Stimulated activated CD4-positive, alpha-beta T cell treated with anti-CD3 and anti-CD28 coated beads, TNF-alpha, amount 100 ng/mL, for 48 hours (primary cell): ENCODE measurements at places on chromosomes 11 and 22.

GRCh38 chr11:116409238-116409637 lies 363.5 kb downstream of the BUD13 start:
- DNase-seq = no peak

- no peak for DNase-seq
Observed at GRCh38 chr11:77506857-77507256, 33.0 kb upstream of the PAK1 start.

- no peak for DNase-seq
Observed at GRCh38 chr11:105371311-105371710, 231.7 kb upstream of the CARD18 start.

DNA sequence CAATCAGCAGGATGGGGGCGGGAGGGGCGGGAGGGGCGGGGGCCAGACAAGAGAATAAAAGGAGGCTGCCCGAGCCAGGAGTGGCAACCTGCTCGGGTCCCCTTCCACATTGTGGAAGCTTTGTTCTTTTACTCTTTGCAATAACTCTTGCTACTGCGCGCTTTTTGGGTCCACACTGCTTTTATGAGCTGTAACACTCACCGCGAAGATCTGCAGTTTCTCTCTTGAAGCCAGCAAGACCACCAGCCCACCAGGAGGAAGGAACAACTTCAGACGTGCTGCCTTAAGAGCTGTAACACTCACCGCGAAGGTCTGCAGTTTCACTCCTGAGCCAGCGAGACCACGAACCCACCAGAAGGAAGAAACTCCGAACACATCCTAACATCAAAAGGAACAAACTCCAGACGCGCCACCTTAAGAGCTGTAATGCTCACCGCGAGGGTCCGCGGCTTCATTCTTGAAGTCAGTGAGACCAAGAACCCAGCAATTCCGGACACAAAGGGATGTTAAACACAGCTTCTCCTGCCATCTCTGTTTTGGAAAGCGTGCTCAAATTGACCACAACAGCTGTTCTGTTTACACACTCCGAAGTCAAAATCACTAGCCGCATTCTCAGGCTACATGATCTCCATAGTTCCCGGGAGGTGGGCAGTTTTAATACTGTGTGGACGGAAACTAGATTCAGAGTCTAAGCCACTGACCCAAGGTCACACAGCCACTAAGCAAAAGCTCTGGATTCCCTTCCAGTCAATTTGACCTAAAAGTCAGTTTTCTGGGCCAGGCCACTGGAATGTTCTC lies 11.9 kb downstream of the PLAAT2 start:
- DNase-seq = no peak

DNA sequence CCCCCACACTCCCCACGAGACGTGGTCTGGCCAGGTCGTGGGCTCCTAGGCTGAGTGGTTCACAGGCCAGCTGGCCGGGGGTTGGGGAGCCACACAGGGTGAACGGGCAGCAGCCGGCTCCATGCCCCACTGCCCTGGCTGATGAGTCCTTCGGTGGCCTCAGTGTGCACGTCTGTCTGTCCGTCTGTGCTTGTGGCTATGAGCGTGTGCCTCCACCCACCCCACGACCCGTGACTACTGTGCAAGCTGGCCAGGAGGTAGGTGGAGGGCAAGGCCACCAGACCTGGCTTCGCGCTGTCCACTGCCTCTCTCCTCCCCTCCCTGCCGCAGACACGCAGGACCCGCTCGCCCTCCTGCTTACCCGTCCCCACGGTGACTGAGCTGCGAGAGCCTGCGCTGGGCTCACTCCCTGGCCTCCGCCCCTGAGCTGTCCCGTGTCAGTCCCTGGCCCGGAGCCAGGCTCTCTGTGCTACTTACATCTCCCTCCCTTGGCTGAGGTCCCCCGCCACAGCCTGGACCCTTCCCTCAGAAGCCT lies 14.1 kb downstream of the CSDC2 start:
- no peak for DNase-seq

GRCh38 chr11:34513682-34514449 lies at the start of gene ELF5:
ELF5 (minus strand) TSS chr11:34513794; CDS start chr11:34505749, 8,045 bp downstream.
- no peak for DNase-seq

DNA sequence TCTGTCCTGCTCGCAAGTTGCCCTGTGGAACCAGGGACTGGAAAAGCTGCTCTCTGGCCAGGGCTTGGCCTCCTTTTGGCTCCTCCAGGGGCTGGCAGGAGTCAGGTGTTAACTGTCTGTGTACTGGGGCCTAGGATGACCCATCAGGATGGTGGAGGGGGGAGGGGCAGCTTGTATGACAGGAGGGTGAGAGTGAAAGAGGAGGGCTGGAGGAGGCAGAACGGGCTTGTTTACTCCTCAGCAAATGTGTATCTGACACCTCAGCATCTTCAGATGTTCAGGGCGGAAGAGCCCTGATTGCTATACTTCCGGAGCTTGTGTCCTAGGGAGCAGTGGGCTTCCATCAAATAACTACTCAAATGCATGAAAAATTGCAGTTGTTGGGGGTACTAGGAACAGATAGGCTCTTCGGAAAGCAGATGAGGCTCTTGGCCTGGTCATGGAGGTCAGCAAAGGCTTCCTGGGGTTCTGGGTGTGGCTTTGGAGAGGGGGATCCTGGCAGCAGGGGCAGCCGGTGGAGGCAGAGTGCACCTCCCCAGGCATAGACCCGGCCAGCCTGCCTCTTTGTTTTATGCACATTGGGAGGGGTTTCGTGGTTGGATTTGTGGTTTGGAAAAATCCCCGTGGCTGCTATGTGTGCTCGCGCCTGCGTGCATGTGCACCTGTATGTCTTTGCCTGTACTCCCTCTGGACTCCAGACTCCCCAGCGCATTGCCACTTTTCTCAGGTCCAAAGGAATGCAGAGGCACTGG lies 31.2 kb downstream of the CD82 start:
- no peak for DNase-seq

GRCh38 chr22:17949642-17950473 lies 74.5 kb downstream of the MICAL3 start:
- no peak for DNase-seq

DNA sequence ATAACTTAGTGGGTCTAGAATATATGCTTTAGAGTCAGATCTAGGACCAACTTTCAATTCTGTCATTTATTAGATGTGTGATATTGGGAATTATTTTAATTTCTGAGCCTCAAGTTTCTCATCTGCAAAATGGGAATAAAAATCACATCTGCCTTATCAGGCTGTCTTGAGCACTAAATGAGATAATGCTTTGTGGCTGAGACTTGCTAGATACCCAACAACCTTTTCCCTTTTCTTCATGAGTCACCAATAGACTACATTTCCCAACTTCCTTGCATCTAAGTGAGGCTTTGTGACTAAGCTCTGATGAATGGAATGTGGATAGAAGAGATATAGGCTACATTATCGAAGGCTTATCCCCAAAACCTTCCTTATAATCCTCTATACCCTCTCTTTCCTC lies 220.7 kb upstream of the SESN3 start:
- DNase-seq = no peak

DNA sequence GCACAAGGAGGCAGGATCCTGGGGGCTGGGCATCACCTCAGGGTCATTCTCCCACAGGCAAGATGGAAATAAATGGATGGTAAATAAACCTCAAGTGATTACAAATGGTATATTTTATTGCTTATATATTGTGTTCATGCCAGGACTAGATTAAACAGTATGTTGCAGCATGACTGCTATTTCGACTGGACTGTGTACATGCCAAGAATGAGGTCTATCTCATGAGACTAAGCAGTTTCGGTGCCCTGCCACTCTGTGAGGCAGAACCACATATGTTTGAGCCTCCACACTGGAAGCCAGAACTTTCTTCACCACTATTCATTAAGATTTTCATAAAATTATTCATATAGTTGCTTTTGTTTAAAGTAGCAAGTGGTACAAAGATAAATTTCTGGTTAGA lies 140.2 kb downstream of the DDX10 start:
- DNase-seq = no peak

DNA sequence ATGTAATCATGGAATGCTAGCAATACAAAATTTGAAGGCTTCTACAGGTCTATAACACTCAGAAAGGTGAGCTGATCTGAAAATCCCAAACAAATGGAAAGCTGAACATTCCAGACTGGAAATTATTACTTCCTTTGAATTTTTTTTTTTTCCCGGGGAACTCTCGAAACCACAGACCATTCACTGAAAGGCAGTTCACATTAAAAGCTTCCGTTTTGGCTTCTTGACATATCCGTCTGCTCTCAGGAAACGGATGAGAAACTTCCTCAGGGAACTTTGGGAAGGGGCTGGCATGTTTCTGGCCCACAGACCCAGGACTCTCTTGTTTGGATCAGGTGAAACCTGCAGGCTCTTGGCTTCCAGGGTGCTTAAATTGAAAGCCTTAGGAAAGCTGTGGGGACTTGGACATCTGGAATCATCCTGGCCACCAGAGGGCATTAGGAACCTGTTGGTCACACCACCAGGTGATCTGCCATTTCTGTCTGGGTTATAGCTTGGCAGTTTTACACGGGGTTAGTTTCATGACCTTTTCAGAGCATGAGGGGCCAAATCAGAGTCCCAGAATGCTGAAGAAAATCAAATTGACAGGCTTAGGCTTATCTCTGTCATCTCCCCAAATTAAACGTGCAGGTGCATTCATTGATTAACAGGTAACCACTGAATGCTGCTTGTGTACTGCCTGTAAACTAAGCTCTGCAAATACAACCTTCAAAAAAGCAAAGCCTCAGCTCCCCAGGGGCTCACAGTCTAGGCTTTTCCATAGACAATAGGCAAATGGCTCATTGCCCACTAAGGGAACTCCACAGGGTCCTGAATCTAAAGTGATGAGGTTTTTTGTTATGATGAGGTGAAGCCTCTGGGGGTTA lies 22.7 kb upstream of the GRAMD1B start:
- DNase-seq = no peak

- DNase-seq = no peak
Observed at GRCh38 chr11:130118165-130118564, 41.4 kb upstream of the ST14 start.

- DNase-seq = no peak
Observed at GRCh38 chr11:3710485-3711259, 39.5 kb upstream of the CHRNA10 start.

GRCh38 chr11:87908086-87908485 lies 267.2 kb downstream of the RAB38 start:
- no peak for DNase-seq

DNA sequence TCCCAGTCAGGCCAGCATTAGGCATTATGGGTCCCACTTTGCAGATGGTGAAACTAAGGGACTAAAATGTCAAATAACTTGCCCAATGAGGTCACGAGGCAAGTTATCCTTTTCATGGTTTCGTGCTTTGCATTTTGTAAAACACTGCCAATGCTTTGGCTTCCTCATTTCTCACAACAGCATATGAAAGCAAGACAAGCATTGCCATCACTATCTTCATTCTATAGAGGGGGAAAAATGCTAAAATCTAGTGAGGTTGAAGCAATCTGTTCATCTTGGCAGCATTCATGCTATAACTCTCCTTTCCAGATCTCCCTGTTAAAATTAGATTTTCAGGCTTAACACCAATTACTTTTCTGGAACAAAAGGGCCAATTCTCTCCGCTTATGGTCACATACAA lies 14.8 kb downstream of the FAM181B start:
- no peak for DNase-seq

GRCh38 chr11:77560605-77561004 lies 29.1 kb upstream of the AQP11 start:
- no peak for DNase-seq

DNA sequence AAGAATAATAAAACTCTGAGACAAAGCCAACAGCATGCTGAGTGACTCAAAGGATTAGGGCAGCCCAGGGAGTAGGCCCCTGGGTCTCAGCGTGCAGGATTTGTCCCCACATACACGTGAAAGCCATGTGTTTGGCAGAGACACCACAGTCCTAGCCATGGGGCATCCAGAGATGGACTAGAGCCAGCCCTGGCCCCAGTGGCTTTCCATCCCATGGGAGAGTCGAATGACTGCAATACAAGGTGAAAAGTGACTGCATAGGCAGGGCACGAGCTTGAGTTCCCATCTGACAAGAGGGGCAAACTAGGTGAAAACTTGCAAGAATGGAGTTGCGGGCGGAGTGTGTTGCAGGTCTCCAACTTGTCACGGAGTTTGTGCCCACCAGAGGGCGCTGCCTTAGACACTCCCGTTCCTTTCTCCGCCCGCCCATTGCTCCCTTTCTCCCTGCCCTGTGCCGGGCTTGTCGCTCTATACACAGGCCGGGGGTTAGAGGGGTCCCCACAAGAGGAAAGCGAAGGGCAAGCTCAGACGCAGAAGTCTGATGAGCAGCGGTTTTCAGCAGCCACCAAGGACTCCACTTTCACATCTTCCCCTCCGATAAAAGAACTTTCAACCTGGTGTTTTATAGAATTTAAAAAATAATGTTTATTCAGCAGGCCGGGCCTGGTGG lies 24.2 kb downstream of the TSKU start:
- peak; percentile 57 for DNase-seq

DNA sequence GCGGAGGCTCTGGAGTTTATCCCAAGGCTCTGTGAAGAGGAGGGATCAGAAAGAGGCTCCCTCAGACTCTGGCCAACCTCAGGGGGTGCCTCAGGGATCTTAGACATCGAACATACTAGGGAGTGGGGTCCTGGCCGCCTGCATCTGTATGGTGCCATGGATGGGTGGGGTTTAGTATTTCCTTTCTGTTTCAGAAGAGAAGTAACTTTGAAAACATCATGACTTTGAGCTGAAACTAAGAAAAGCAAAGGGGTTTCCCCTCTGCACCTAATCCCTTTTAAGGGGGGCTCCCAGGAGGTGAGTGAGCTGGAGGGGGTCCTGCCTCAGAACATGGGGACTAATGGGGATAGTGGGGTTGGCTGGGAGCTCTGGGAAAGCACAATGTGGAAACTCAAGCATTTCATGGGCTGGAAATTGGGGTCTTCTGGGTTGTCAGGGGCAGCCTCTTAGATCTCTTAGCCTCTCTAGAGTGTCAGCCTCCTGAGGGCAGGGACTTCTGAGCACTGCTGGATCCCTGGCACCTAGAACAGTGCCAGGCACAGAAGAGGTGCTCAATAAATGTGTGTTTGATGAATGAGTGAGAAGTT lies 11.8 kb upstream of the SSTR3 start:
- DNase-seq = no peak

- no peak for DNase-seq
Observed at GRCh38 chr11:61011950-61012736, 40.7 kb downstream of the CD6 start.

GRCh38 chr11:124233376-124233775 lies 7.5 kb upstream of the OR8G1 start:
- DNase-seq = no peak

- DNase-seq = no peak
Observed at GRCh38 chr11:72391638-72392423, 42.5 kb downstream of the CLPB start.
